Activated naive CD4-positive, alpha-beta T cell treated with anti-CD3 and anti-CD28 coated beads, Interleukin-2, amount 10 ng/mL, durations not matched to agents 5 hours and 36 hours (primary cell): ENCODE measurements at places on chromosomes 13 and 19. TPM values are rescaled to one million over a fixed set of nuclear protein-coding genes. Genes with fewer than 3 reads are reported as not detected.

Gene DHX34
- total RNA-seq, result 11.9 TPM

Gene ZNF177
- 0.45 TPM for total RNA-seq

Gene CEACAM8
- total RNA-seq, result not detected

Gene SMIM17
- total RNA-seq, result not detected

Gene ZNF490
- total RNA-seq, result 21.4 TPM

Gene URAD
- total RNA-seq, result not detected

Gene CYTH2
- 66.6 TPM for total RNA-seq

Gene OR7D2
- total RNA-seq, result not detected

Gene KPNA3
- total RNA-seq, result 29.6 TPM

Gene ERFL
- 2.2 TPM for total RNA-seq

Gene KL
- total RNA-seq, result 0.20 TPM

Gene TMPRSS9
- not detected for total RNA-seq

Gene ZNF793
- total RNA-seq, result 4.9 TPM

Gene FLT3LG
- 423 TPM for total RNA-seq

Gene SIGLEC12
- not detected for total RNA-seq

Gene ACP7
- total RNA-seq, result not detected

Gene SERP2
- not detected for total RNA-seq

Gene CD37
- 318 TPM for total RNA-seq

Gene CGB2
- total RNA-seq, result not detected

Gene LYPD5
- total RNA-seq, result 1.6 TPM
